ENCODE measurements at places on chromosomes 16 and 17.

DNA sequence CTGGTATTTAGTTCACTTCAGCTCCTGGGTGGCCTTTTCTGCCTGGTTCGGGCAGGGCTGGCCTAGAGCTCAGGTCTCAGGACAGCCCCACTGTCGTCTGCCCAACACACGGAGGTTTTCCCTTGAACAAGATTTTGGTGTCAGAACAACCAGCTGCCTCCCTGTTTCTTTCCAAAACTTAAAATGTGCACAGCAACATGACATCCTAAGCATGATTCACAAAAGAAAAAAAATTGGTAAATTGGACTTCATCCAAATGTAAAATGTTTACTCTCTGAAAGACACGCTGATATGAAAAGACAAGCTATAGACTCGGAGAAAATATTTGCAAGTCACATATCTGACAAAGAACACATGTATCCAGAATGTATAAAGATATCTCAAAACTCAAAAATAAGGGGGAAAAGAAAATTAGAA is 197.8 kb upstream of the CHMP6 start:
- no peak for DNase-seq

DNA sequence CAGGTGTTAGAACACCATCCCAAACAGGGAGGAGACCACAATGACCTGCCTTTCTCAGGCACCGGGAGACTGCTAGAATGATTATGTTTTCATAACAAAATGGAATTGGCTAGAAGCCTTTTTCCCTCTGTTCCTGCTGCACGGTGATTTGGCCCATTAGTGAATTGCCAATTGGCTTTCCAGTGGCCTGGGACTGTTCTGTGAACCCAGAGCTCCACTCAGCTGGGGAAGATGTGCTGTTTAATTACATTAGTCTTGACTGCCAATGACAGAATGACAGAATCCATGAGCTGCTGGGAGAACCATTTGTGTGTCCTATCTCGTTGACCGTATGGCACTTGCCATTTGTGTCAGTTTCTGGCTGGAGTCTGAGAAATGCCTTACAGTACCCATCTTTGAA is 242.9 kb downstream of the CDH11 start:
- DNase-seq, result no peak

DNA sequence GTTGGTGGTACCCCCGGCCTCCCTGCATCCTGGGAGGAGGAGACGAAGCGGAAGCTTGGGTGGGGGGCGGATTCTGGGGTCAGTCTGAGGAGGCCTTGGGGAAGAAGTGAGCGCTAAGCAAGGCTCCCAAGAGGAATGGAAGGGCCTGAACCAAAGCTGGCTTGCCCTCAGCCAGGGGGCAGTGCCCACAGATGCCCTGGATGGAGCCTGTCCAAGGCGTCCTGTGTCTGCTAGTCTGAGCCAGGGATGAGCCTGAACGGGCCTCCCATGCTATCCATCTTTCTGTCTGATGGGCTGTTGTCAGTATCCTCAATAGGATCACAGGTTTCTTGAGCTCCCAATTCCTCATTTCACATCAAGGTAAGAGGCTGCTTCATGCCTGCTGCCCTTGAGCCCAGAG is 122.3 kb upstream of the LHX1 start:
- no peak for DNase-seq

- no peak for DNase-seq
Observed at GRCh38 chr16:31298958-31299357, 39.2 kb downstream of the ITGAM start.

DNA sequence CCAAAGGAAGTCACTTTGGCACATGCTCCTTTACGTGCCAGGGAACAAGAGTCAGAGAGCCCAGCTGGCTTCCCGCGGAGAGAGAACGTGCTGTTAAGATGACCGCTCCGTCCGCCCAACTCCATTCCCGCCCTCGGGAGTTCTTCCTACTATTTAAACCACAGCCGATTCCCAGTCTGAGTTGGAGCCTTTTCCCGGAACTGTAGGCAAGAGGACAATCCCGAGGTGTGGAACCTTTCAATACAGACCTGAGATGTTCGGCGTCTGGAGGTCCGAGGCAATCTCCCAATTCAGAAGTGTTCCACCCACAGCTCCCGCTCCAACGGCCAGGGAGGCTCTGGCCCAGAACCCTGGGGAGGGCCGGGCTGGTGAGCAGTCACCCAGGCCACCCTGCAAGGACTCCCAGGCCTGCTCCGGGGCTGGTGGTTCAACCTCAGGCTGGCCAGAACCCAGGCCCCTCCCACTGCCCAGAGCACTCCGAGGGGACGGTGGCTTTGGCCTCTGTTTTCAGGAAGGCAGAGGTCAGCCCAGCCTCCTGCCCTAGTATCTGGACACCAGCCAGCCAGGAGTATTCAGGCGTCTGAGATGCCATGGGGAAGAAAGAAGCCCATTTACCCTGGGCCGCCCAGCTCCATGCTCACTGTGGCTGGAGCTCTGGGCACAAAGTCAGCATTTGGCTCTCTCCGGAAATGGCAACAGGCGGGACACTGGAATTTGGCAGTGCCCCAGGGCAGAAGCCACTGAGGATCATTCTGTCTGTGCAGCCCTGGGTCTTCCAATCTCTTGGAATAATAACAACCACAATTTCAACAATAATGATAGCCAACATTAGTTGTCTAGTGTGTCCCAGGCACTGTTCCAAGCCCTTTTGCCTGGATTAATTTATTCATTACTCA is 21.4 kb downstream of the EMP2 start:
- no peak for DNase-seq

- no peak for DNase-seq
Observed at GRCh38 chr16:57610611-57611010, 17.8 kb upstream of the ADGRG1 start.

- no peak for DNase-seq
Observed at GRCh38 chr16:62249069-62249468, 212.8 kb upstream of the CDH8 start.

DNA sequence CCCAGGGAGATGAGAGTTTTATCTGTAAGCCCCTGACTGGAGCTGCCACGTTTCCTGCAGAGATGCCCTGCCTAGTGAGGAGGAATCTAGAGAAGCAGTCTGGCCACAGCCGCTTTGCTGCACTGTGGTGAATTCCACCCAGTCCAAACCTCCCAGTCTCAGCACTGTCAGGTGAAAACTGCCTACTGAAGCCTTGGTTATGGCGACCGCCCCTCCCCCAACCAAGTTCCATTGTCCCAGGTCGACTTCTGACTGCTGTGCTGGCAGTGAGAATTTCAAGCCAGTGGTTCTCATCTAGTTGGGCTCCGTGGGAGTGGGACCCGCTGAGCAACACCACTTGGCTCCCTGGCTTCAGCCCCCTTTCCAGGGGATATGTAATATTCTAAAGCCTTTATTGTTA is 10.2 kb upstream of the LYZL6 start:
- DNase-seq, result no peak

- no peak for DNase-seq
Observed at GRCh38 chr17:67773246-67773645, 52.1 kb upstream of the BPTF start.

GRCh38 chr16:31700530-31701388 is 172.8 kb upstream of the ZNF267 start:
- peak; percentile 87 for DNase-seq

- no peak for DNase-seq
Observed at GRCh38 chr17:42056635-42057034, 6.2 kb upstream of the C17orf113 start.

DNA sequence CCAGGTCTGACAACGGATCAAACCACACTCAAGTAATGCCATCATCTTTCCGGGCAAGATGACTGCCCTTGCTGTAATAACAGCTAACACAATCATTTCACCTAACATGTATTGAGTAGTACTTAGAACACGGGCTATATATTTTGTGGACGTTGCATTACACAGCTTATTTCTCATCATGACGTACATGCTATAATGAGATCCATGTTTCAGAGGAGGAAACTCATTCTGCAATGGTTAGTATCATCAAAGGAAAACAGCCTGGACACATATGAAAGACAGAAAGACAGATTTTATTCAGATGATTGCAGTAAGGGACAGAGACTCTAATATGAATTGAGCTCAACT is 446.7 kb downstream of the HS3ST3B1 start:
- DNase-seq, result no peak

DNA sequence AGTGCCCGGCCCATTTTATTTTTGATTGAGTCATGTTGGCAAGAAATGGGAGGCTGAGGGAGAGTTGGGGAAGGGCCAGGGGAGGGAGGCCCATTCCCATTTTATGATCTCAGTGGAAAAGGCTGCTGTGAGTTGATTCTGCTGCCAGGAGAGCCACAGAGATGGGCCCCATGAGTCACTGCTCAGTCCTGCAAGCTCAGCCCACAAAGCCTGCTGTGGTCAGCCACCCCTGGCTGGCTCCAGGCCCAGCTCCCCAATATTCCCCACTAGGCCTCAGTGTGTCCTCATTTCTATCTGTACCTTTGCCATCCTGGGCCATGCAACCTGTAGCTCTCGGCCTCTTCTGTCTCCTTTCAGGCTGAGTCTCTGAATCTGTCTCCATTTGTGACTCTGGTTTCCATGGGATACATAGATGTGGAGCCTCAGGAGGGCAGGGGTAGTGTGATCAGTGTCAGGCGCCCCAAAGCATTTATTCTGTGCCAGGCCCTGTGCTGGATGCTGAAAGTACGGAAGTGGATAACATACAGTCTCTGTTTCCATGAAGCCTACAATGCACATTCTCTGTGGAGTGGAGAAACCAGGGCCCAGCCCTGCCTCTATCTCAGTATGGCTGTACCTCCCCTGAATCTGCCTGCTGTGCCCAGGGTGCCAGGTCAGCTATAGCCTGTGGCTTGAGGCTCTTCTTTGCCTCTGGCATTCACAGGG is 1.9 kb upstream of the PLEKHG4 start:
- DNase-seq, result no peak

GRCh38 chr16:6364846-6365245 is 967.8 kb upstream of the RBFOX1 start:
- no peak for DNase-seq

DNA sequence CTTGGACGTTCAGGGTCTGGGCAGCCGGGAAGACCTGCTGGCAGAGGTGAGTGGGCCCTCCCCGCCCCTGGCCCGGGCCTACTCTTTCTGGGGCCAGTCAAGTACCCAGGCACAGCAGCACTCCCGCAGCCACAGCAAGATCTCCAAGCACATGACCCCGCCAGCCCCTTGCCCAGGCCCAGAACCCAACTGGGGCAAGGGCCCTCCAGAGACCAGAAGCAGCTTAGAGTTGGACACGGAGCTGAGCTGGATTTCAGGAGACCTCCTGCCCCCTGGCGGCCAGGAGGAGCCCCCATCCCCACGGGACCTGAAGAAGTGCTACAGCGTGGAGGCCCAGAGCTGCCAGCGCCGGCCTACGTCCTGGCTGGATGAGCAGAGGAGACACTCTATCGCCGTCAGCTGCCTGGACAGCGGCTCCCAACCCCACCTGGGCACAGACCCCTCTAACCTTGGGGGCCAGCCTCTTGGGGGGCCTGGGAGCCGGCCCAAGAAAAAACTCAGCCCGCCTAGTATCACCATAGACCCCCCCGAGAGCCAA is 8.6 kb upstream of the ABCC3 start:
- peak; percentile 76 for DNase-seq

GRCh38 chr17:65222214-65222738 is 85.1 kb downstream of the RGS9 start:
- DNase-seq, result no peak

DNA sequence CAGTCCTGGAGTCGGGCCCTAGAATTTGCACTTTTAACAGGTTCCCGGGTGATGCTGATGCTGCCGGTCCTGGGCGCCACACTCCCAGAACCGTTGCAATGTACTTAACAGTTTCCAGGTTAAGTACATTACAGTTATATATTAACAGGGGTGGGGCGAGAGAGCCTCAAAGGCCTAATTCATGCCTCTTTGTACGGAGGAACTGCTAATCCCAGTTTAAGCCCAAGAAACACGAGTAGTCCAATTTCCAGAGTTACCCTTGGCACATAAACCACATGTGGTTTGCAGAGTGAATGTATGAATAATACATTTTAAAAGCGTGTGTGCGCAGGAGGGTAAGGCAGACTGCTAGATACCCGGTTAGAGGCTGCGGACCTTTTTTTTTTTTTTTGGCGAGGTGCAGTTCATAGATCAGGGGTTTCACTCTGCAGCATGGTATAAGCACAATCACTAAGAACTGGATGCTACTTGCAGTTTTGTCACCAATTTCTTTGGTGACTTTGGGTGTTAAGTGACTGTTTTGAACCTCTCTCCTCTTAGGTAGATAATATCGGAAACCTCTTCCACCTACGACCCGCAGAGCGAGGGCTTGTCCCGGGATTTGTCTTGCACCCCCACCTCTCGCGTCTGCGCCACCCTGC is 713 bp downstream of the COX11 start:
- peak; percentile 63 for DNase-seq

- DNase-seq, result no peak
Observed at GRCh38 chr16:534135-534534, 6.6 kb downstream of the CAPN15 start.

DNA sequence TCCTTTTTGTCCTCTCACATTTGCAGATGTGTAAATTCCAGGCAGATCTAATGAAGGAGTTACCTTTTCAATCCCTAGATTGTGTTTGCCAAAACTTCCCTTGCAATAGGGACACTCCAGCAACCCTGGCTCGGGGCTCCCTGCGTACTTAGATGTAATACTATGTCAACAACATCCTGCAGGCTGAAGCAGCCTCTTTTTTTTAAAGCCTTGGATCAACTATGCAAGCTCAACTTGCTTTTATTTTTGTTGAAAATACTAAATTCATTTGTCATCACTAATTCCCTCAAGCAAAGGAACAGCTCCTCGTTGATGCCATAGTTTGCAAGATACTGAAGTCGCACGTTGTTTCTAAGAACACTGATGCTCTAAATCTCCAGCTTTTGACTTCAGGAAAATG is 59.1 kb downstream of the GRIN2A start:
- no peak for DNase-seq

DNA sequence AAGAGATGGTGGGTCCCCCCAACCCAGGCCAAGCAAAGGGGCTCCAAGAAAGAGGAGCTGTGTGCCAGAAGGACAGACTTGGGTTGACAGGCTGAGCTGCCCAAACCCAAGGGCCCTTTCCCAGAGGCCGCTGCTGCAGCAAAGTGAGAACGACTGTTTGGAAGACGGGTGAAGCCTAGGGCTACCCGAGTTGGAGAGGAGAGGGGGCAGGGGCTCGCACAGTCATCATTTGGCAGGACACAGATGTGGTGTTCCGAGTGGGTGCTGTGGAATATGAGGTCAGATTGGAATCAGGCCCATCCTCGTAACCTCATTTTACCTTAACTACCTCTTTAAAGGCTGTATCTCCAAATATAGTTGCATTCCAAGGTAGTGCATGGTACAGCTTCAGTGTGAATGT is 5.3 kb upstream of the MFAP4 start:
- no peak for DNase-seq
